ENCODE measurements at places on chromosomes 3 and 15.

DNA sequence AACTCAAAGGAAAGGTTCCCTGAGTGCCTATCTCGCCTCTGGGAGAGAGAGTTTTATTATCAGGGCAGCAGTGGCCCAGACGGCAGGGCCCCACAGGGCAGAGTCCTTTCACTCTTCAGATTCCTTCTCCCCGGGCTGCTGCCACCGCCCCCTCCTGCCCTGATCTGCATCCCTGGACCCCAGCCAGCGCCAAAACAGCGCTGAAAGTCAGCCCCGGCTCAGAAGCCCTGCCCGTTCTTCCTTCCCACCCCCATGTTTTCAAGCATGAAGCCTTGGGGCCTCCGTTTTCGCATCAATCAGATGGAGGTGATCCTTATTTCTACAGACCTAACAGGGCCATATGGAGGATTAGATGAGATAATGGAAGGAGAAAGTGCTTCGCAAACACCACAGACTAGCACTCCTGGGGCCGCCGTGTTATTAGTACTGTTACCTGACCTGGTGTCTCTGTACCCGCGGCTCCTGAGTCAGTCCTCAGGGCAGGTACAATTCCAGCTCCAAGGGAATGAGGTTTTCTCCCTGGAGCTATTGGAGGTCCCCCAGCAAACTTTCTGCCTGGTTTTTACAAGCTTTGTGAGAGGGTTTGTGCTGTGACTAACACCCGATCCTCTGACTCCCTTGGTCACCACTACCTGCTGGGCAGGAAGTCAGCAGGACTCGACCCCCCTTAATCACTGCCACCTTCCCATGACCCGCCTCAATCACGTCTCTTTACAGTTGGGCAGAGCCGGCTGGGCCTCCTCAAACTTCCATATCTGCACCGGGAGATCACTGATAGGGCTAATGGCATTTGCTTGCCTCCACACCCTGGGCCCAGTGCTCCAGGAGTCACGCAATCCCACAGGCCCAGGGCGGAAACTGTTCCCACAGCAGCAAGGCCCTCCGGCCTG is 39.5 kb upstream of the TSEN2 start:
- no peaks in the 10 kb centered on the region for H3K36me3 ChIP-seq
- H3K4me3 ChIP-seq: no peak overlapping the region
- no peaks in the 10 kb centered on the region for H3K4me1 ChIP-seq
- H3K27ac ChIP-seq: no peak overlapping the region
- DNase-seq: no peak

- H3K36me3 ChIP-seq: no peaks in the 10 kb centered on the region
- H3K4me1 ChIP-seq: no peaks in the 10 kb centered on the region
- no peak overlapping the region for H3K4me3 ChIP-seq
- H3K27me3 ChIP-seq: peaks cover 13% of the 10 kb centered on the region
These were observed 651.6 kb downstream of the NTRK3 start for GRCh38 chr15:87604857-87605446.

GRCh38 chr3:72087420-72087819 is 302.5 kb upstream of the PROK2 start:
- no peak overlapping the region for H3K4me3 ChIP-seq
- peaks cover 5% of the 10 kb centered on the region for H3K27me3 ChIP-seq
- no peak overlapping the region for H3K27ac ChIP-seq
- no peaks in the 10 kb centered on the region for H3K36me3 ChIP-seq
- no peak for DNase-seq
- H3K4me1 ChIP-seq: peaks cover 6% of the 10 kb centered on the region

DNA sequence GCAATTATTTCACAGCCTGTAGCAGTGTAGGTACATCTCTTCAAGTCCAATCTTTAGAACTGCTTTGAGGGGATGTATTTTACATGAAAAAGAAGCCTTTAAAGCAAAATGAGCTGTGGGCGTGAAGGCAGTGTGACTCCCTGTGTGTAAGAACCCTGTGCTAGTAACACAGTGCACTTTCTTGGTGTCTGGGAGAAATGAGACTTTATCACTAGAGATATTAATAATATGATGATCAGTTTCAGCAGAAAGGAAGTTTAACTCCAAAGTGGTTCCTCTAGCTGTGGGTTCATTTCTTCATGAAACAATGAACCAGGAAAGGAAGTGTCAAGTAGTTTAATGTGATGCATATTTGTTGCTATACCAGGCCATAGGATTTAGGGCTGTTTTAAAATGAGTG is 41.5 kb downstream of the SLCO3A1 start:
- no peaks in the 10 kb centered on the region for H3K27me3 ChIP-seq
- H3K4me3 ChIP-seq: no peak overlapping the region
- no peak overlapping the region for H3K27ac ChIP-seq
- no peak for DNase-seq

DNA sequence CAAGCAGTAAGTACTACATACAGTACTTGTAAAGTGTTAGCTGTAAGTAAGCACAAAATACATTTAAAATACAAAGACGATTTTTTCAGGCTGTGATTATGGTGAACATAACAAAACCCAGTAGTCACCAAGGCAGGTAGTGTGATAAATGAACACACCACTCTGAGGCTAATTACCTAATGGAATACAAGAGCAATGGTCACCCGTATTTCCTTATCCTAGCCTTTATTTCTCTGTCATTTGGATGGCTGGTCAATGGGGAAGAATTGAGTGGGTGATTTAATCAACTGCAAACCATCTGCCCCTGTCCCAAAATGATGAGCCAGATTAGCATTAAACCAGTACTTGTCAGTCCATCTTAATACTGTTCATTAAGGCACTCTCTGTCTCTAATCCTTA is 89.2 kb upstream of the CGNL1 start:
- no peak for DNase-seq
- H3K4me1 ChIP-seq: peaks cover 2% of the 10 kb centered on the region
- H3K27ac ChIP-seq: no peak overlapping the region
- H3K36me3 ChIP-seq: peaks cover 50% of the 10 kb centered on the region
- H3K27me3 ChIP-seq: no peaks in the 10 kb centered on the region
- no peak overlapping the region for H3K4me3 ChIP-seq

- peaks cover 2% of the 10 kb centered on the region for H3K27me3 ChIP-seq
- no peak overlapping the region for H3K4me3 ChIP-seq
- no peak for DNase-seq
- no peaks in the 10 kb centered on the region for H3K4me1 ChIP-seq
- no peaks in the 10 kb centered on the region for H3K36me3 ChIP-seq
These were observed 8.5 kb downstream of the MRAS start for GRCh38 chr3:138356730-138357405.

DNA sequence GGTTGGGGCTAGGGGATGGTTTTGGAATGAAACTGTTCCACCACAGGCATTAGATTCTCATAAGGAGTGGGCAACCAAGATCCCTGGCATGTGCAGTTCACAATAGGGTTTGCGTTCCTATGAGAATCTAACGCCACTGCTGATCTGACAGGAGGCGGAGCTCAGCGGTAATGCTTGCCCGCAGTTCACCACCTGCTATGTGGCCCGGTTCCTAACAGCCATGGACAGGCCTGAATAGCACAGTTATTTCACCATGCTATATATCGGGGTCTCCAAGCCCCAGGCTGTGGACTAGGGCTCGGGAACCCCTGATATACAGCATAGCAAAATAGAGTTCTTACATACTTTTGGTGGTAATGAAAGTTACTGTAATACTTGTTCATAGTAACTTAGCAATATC is 99.9 kb upstream of the THSD4 start:
- H3K4me3 ChIP-seq: no peak overlapping the region
- peaks cover 2% of the 10 kb centered on the region for H3K36me3 ChIP-seq
- no peak for DNase-seq
- H3K4me1 ChIP-seq: no peaks in the 10 kb centered on the region
- H3K27me3 ChIP-seq: peaks cover 10% of the 10 kb centered on the region

DNA sequence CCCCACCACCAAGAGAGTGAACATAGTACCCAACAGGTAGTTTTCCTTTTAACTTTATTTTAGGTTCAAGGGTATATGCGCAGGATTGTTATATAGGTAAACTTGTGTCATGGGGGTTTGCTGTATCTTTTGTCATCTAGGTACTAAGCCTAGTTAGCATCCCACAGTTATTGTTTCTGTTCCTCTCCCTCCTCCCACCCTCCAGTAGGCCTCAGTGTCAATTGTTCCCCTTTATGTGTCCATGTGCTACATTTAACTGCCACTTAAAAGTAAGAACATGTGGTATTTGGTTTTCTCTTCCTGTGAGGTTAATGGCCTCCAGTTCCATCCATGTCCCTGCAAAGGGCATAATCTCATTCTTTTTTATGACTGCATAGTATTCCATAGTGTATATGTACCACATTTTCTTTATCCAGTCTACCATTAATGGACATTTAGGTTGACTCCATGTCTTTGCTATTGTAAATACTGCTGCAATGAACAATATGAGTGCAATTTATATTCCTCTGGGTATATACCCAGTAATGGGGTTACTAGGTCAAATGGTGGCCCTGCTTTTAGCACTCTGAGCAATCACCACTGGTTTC is 66.2 kb downstream of the ST3GAL6 start:
- no peak overlapping the region for H3K27ac ChIP-seq
- no peaks in the 10 kb centered on the region for H3K27me3 ChIP-seq
- peaks cover 20% of the 10 kb centered on the region for H3K36me3 ChIP-seq
- DNase-seq: no peak

DNA sequence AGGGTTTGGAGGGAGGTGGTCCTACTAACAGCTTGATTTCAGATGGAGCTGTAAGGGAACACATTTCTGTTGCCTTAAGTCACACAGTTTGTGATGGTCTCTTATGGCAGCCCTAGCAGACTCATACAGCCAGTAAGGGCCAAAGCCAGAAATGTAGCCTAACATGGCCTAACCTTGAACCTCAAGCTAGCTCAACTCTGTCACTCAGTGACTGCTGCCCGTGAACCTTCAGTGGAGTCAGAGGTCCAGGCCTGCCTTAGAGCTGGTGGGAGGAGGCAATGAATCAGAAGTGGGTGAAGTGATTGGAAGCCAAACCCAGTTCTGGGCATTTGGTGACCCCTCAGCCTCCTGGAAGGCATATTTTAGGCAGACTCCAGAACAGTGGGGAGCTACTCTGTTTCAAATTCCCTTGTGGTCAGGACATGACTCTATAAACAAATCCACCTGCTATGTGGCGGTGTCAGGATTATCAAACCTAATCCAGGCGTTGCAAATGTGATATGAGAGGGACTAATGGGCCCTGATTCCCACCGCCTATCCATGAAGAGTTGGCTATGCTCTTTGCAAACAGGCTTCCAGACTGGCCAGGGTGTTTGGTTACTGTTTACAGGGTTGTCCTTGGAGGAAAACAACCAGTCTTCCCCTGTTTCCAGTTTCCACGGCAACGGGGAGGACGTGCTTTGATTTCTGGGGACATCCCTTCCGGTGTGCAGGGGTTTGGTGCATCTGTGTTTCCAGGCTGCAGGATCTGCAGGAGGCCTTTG is 105.9 kb upstream of the AGBL1 start:
- H3K4me3 ChIP-seq: no peak overlapping the region
- H3K27me3 ChIP-seq: peaks cover 7% of the 10 kb centered on the region
- DNase-seq: no peak
- no peak overlapping the region for H3K27ac ChIP-seq
- H3K36me3 ChIP-seq: peaks cover 2% of the 10 kb centered on the region

- no peak overlapping the region for H3K4me3 ChIP-seq
- peaks cover 3% of the 10 kb centered on the region for H3K4me1 ChIP-seq
- no peak for DNase-seq
These were observed 43.4 kb upstream of the FILIP1L start for GRCh38 chr3:100157685-100158084.

- H3K4me3 ChIP-seq: peak overlapping the region; percentile 74
- H3K36me3 ChIP-seq: no peaks in the 10 kb centered on the region
- H3K4me1 ChIP-seq: peaks cover 60% of the 10 kb centered on the region
- peak overlapping the region; percentile 25 for H3K27ac ChIP-seq
- no peak for DNase-seq
- no peaks in the 10 kb centered on the region for H3K27me3 ChIP-seq
These were observed 1.2 kb upstream of the SHISA5 start for GRCh38 chr3:48505146-48505545.

- no peak overlapping the region for H3K4me3 ChIP-seq
- H3K36me3 ChIP-seq: no peaks in the 10 kb centered on the region
- no peak overlapping the region for H3K27ac ChIP-seq
- no peaks in the 10 kb centered on the region for H3K4me1 ChIP-seq
- no peaks in the 10 kb centered on the region for H3K27me3 ChIP-seq
- no peak for DNase-seq
These were observed 47.9 kb downstream of the NAALADL2 start for GRCh38 chr3:174907027-174907426.

GRCh38 chr15:65805019-65805745 is 13.1 kb upstream of the DENND4A start:
- H3K36me3 ChIP-seq: no peaks in the 10 kb centered on the region
- no peak for DNase-seq
- H3K27me3 ChIP-seq: no peaks in the 10 kb centered on the region
- H3K27ac ChIP-seq: peak overlapping the region; percentile 52

- no peaks in the 10 kb centered on the region for H3K36me3 ChIP-seq
- no peak overlapping the region for H3K27ac ChIP-seq
- peaks cover 38% of the 10 kb centered on the region for H3K4me1 ChIP-seq
These were observed 54.8 kb upstream of the POMGNT2 start for GRCh38 chr3:43160664-43161063.

DNA sequence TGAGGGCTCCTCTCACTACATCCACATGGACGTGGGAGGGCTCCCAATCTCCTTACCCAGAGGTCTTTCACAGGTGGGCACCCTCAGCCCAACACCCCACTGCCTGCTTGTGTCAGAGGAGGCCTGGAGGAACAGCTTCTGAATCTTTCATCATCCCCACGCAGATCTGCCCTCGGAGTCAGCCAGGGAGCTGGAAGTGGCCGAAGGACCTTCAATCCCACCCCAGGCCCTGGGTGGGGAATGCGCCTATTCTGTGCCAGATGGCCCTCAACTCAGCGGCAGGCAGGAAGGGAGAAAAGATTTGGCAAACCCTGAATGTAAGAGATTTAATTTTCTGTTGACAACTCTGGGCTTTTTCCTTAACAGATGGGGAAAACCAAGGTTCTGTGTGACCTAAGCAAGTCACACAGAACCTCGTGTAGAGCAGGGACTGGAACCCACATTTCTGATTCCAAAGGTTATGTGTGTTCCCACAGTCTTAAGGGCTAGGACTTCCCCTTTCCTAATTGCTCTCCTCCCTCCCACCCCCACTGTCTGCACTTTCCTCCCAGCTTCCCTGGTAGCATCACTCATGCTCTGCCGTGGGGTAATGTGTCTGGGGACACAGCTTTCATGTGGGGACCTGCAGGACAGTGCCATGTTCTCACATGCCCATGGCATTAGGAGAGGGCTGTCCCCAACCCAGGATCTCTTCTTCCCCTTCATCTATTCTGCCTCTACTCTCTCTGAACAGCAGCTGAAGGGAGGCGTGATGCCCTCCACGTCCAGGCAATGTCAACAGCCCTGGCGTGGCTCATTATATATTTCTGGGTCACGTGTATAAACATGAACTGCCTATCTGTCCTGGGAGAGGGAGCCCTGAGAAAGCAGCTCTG is 98.1 kb downstream of the SEMA5B start:
- no peaks in the 10 kb centered on the region for H3K4me1 ChIP-seq
- no peak overlapping the region for H3K4me3 ChIP-seq
- H3K36me3 ChIP-seq: no peaks in the 10 kb centered on the region
- H3K27me3 ChIP-seq: peaks cover 5% of the 10 kb centered on the region
- no peak overlapping the region for H3K27ac ChIP-seq
- DNase-seq: no peak
